ENCODE measurements at places on chromosomes 12 and 14.

- DNase-seq: no peak
Measured at GRCh38 chr14:65303899-65304222, 108.7 kb upstream of the FUT8 start.

DNA sequence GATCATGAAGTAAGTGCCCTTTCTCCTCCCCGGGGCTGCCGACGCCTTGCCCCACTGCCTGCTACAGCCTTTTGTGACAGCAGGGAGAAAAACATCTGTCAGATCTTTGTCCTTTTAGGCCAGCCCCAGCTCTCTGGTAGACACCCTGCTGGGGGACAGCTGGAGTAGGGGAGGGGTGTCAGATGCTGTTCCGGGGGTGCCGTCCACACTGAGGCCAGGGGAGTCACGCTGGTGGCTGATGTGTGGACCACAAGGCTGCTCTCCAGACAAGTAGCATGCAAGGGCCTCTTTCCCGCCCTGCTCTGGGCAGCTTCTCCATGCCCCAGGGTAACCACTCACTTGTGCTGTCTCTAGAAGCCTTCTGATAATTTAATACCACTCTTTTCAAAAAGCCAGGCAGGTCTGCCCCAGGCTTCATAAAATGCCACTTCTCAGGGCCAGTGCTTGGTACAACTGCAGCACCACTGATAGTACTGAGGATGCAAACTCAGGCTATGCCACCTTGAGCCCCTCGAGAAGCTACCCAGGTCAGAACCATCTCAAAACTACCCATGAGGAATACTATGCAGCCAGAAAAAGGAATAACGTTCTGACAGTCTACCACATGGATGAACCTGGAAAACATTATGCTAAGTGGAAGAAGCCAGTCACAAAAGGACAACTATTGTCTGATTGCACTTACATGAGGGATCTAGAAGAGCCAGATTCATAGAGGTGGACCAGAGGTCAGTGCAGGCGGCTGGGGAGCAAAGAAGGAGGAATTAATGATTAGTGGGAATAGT, 66.0 kb upstream of the RIN3 start:
- DNase-seq: no peak

DNA sequence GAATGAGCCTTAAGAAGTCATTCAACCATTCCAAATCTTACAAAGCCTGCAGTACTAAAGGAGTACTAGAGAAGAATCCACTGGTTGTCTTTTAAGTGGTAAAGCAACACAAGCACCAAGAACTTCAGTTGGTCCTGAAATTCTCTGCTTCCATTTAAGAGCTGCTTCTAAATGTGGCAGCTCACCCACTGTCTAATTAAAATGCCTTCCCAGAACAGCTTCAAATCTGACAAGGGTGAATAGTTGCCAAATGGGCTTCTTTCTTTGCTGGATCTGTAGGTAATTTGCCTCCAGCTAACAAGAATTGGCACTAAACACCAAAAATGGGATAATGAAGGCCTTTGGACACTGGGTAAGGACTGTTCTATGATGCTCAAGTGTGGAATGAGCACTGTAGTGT, 72.2 kb upstream of the NAP1L1 start:
- no peak for DNase-seq

GRCh38 chr14:99181241-99181640, 90.8 kb downstream of the BCL11B start:
- no peak for DNase-seq

- DNase-seq: no peak
Measured at GRCh38 chr12:91529829-91530228, 347.2 kb upstream of the DCN start.

DNA sequence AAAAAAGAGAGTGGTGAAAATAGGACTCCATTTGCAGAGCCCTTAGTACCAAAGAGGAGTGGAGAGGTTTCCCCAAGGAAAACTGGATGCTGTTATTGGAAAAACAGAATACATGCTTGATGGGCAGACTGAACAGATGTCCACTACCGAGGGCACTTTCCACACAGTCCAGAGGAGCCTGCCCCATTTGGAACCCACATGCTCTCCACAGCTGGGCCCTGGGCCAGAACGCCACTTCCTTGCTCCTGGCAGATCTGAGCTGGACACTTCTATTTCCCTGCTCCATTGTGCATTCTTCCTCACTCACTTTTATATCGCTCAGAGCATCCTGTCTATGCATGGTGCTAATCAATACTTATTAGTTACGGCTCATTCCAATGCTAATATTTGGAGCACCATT, 249.9 kb downstream of the SLC15A4 start:
- DNase-seq: no peak

DNA sequence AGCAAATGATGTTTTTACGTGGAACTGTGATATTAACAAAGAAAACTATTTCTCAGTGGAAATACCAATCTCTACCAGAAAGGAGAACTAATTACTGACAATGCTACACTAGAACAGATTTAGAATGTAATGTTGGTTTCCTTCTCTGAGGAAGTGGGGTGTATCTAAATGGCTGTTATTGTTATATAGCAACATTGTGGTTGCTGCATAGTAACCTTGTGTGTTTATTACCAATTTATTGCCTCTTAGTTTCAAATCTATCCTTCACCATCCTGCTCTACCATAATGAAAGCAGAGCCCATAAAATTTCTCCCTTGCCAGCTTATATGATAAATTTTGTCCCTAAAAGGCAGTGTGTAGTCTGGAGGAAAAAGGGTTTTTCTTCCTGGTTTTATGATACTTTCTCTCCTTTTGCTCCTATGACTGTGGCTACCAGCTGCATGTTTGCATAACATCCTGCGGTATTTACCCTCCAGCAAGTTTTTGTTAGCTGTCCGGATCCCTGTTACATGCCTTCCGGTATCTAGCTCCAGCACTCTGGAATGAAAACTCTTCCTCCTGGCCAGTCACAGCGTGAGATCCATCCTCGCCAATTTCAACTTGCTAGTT, 5.7 kb upstream of the KLRK1 start:
- peak; percentile 67 for DNase-seq

GRCh38 chr14:106286697-106287290, 760.4 kb downstream of the TMEM121 start:
- peak; percentile 25 for DNase-seq

DNA sequence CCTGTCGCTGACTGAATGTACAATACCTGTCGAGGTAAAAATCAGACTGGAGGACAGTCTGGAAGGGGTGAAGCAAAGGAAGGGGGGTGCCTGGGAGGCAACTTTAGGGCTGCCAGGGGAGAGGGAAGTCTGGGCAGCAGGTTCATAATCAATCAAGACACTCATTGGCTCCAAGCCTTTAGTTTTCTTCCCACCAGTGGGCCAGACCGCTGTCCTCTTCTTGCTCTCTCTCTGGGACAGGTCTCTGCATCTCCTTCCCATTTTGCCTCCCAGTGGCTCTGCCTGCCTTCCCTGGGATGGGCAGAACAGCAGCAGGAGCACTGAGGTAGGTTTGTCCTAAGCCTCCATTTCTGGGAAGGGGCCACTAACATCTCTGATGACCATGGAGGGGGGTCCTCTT, 206.5 kb downstream of the TTC8 start:
- DNase-seq: no peak

GRCh38 chr14:54564071-54564867, 2.7 kb upstream of the SAMD4A start:
- peak; percentile 74 for DNase-seq

DNA sequence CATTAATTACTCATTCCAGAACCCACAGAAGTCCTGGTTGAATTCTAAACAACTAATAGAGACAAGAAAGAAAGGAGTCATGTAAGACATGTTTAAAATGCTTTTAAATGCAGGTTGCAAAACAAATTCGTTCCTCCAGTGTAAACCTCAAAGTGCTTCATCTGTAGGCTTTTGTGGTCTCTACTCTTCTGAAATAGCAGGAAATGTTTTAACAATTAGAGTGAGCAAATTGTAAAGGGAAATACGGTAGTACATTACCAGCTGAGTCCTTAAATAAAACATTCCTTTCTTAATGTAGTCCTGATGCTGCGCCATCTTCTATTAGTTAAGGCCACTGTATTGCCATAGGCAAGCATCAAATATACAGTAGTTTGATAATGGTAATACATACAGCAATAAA, 1934.2 kb upstream of the SEL1L start:
- no peak for DNase-seq

DNA sequence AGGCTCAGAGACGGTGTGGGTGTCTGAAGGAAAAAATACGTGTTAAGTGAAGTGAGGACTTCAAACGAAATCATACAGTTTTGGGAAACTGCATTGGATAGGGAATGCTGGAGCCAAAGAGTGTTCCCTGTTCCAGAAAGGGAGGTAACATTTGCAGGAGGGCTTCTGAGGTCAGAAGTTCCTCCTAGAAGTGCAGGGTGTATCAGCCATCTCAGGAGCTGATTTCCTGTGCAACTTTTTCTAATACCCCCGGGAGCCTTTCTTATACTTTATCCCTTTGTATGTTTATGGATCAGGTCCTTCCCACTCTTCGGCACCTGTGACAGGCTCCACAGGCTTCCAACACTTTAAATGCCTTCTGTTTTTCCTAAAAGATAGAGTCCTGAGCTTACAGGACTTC, 24.9 kb downstream of the ZNF664 start:
- no peak for DNase-seq

- DNase-seq: no peak
Measured at GRCh38 chr12:84660139-84660538, 252.5 kb downstream of the SLC6A15 start.

DNA sequence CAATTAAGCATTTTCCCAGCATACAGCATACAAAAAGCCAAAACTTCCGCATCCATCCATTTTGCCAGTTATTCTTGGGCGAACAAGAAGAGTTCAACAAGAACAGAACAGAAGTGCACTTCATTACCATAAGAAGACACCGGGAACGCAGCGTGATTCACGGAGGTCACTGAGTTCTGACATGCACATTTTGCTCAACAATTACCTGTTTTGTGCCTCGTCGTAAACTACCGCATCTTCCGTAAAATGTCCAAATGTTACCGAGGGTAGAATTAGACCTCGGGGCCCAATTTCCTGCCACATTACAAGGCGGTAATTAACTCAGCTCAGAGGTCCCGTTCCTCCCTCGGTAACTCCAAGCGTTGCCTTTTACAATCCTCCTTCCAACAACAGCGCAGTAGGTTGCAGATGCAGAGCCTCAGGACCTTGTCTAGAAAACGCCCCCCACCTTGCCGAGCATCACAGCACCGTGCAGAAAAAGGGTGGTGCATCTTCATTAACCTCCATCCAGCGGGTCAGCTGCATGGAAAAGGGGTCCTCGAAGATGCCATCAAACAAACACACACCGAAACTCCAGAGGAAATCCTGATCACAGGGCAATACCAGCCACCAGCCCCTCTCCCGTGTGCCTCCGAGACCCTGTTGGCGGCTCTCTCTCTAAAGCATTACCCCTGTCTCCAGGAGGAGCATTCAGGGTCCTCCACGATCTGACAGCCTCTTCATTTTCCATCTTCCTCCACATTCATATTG, 125.2 kb downstream of the BCL11B start:
- DNase-seq: no peak

DNA sequence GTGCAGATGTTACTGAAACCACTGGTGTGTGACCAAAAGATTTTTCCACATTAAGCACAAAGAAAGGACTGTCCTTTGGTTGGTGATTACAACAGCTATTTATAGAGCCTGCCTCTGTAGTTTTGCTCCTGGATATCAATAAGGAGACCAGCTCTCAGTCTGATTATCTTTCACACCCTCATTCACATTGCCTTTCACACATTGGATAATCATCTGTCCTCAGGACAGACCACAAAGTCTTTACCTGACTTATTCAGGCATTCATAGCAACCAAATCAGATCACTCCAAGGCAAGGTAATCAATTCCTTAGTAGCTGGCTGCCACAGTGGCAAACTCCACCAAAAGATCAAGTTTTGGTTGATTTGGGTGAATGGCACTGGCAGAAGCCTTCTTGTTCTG, 59.6 kb upstream of the CPSF6 start:
- DNase-seq: no peak

GRCh38 chr12:72448089-72448488, 175.9 kb downstream of the TRHDE start:
- no peak for DNase-seq

DNA sequence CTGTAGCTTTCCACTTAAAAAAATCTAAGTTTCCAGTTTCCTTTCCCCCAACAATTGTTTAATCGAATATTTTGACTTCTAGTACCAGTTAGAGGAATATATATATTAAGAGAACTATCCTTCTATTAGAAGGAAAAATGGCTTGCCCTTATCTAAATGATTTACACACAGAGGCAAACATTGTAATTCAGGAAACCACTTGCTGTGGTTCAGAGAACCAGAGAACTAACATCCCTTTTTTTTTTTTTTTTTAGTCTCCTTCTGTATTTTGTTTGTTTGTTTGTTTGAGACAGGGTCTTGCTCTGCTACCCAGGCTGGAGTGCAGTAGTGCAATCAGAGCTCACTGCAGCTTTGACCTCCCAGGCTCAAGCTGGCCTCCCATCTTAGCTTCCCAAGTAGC, 746.6 kb downstream of the VRK1 start:
- no peak for DNase-seq

DNA sequence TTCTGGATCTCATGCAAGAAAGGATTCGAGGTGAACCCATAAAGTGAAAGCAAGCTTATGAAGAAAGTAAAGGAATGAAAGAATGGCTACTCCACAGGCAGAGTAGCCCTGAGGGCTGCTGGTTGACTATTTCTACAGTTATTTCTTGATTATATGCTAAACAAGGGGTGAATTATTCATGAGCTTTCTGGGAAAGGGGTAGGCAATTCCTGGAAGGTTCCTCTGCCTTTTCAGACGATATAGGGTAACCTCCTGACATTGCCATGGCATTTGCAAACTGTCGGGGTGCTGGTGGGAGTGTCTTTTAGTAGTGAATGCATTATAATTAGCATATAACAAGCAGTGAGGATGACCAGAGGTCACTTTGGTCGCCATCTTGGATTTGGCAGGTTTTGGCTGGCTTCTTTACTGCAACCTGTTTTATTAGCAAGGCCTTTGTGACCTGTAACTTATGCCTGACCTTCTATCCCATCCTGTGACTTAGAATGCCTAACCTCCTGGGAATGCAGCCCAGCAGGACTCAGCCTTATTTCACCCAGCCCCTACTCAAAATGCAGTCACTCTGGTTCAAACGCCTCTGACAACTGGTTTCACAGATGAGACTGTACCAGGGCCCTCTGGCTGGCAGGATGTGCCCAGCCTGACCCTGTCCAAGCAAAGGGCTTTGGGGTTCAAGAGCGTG, 157.7 kb upstream of the SFSWAP start:
- no peak for DNase-seq

DNA sequence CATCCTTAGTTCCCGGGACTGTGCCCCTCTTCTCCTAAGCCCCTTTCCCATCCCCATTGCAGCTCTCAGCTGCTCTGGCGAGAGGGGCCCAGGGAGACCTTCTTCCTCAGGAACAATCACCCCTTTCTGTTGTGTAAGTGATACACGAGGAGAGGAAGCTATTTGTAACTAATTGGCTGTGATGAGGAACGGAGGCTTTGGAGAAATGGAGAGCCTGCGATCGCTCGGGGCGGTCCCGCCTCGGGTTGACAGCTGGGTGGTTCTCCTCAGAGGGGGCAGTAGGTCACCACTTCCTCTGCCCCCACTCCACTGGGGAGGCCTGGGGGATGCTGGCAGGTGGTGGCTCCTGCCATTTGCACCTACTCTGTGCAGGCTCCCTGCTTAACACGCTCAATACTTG, 6.6 kb upstream of the PGF start:
- DNase-seq: no peak

GRCh38 chr14:97602438-97603117, 805.4 kb downstream of the VRK1 start:
- no peak for DNase-seq

- DNase-seq: no peak
Measured at GRCh38 chr12:32053881-32054624, 52.6 kb upstream of the BICD1 start.

GRCh38 chr12:49455501-49455900, 83.3 kb upstream of the KCNH3 start:
- no peak for DNase-seq

GRCh38 chr12:55385891-55386290, 14.4 kb upstream of the OR6C65 start:
- DNase-seq: peak; percentile 29
